DMS79 (cell line): ENCODE measurements at places on chromosomes 16 and 17.

DNA sequence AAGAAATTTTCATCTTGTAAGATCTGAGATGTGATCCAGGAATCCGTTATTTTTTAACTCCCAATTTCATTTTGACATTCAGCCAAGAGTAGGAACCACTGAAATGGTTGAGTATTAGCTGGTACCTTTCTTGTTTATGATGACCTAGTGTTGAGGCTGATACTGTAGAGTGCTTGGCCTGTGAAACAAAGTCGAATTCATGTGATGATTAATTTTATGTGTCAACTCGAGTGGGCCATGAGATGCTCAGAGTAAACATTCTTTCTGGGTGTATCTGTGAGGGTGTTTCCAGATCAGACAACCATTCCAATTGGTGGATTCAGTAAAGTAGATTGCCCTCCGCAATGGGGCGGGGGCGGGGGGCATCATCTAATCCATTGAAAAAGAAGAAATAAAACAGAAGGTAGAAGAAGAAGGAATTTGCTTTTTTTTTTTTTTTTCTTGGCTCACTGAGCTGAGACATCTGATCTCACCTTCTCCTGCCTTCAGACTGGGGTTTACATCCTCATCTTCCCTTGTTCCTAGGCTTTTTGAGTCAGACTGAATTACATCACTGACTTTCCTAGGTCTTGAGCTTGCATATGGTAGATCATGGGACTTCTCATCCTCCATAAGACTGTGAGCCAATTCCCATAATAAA is 264.6 kb upstream of the KCNJ16 start:
- DNase-seq, result no peak

- DNase-seq, result no peak
Observed at GRCh38 chr17:14845591-14846281, 419.4 kb downstream of the PMP22 start.

GRCh38 chr17:27506348-27507218 is 50.3 kb downstream of the KSR1 start:
- no peak for DNase-seq

DNA sequence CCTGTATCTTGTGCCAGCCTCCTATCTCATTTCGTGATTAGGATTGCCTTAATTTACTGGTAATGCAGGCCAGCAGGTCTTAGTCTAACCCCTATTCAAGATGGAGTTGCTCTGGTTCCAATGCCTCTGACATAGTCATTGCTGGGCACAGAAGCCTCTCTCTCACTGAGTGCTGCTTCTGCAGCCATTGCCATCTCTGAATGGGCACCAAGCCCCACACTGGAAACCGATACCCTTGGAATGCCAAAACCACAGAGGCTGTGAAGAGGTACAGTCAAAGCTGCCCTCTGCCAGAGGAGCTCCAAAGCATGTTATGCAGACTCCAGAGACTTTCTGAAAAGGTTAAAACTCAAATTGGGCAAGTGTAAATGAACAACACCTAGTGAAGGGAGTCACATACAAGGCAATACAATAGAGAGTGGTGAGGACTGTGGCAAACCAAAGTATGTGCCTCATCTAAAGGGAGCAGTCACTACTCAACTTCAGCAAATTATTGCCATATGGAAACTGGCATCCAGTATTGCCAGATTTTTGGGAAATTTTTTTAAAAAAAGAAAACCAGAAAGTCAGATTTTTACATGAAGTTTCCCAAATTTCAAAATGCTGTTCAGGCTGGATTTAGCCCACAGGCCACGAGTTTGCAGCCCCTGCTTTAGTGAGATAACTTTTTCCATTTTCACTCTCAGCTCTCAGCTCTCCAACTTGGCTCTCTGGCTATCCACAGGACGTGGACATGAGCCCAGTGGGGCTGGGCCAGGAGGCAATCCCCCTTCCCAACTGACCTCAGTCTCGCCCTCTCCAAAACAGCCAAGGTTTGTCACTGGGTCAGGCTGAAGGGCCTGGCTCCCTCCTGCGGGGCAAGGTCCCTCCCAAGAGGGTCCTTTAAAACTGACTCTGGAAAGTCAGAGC is 2.1 kb upstream of the MMP2 start:
- DNase-seq, result no peak

DNA sequence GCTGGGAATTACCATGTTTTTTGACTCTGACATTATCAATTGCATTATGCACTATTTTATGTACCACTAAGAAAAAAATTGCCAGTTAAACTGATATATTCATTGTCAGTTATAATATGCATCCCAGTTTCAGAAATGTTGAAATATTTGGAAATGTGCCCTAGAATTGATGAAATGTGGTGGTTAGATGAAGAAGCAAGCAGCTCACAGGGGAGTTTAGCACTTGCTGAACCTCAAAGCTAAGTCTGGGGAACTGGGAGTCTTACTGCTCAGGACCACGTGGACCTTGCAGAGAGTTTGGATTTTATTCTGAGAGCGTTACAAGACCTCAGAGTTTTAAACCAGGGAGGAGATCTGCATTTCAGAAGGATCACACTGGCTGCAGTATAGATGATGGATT is 67.9 kb downstream of the TNRC6C start:
- no peak for DNase-seq

- no peak for DNase-seq
Observed at GRCh38 chr17:74089869-74090464, 113.5 kb upstream of the RPL38 start.

GRCh38 chr16:8665529-8665928 is 8.9 kb upstream of the ABAT start:
- no peak for DNase-seq

DNA sequence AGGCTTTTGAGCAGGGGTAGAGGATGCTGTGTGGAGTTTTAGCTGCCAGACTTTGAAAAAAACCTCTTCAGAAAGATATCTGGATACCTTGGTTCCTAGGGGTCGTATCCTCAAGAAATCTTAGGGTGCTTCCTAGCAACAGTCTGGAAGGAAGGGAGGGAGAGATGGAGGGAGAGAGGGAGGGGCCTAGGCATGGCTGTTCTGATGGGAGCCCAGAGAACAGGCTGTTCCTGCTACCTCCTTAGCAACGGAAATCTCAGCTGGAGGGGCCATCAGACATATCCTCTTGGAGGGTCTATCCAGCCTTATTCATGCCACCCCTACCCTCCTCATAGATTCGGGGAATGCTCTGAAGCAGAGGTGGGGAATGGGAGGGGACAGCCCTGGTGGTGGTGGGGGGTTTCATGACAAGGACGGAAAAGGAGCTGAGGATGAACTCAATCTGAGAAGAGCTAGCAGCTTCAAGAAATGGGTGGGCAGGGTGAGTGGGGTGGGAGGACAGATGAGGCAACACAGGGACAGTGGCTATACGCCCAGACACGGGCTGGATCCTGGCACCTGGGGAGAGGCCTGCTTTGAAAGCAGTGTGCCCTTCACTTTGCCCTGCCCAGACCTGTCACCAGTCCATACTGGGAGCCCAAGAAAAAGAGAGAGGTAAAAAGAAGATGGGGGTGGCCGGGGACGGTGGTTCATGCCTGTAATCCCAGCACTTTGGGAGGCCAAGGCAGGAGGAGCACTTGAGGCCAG is 2.9 kb upstream of the THRA start:
- no peak for DNase-seq

DNA sequence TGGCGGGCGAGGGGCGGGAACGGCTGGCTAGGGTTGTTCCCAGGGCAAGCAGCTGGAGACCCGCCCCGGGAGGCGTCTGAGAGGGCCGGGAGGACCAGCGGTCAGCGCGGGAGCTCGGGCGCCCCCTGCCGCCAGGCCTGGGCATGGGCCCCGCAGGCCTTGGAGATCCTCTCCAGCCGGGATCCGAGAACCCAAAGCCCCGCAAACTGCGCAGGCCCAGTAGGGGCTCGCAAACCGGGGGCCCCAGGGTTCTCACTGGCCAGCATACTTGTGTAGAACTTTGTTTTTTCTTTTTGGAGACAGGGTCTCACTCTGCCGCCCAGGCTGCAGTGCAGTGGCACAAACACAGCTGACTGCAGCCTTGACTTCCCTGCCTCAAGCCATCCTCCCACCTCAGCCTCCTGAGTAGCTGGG is 20.8 kb upstream of the ZNF423 start:
- no peak for DNase-seq

- no peak for DNase-seq
Observed at GRCh38 chr16:82638095-82638798, 11.5 kb downstream of the CDH13 start.

DNA sequence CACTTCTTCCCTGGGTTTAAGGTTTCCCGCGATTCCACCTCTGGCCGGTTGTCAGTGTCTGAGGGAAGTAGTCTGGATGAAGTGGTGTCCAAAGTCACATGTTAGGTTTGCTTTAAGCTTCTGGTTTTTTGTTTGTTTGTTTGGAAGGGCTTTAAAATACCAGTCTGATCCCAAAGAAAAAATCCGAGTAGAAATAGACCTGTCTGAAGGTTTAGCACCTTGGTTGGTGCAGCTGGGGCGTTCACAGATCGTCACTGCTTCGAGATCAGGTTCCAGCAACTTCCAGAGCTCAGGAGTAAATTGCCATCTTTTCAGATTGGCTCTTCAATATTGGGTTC is 567 bp downstream of the TMEM97 start:
- DNase-seq, result no peak

DNA sequence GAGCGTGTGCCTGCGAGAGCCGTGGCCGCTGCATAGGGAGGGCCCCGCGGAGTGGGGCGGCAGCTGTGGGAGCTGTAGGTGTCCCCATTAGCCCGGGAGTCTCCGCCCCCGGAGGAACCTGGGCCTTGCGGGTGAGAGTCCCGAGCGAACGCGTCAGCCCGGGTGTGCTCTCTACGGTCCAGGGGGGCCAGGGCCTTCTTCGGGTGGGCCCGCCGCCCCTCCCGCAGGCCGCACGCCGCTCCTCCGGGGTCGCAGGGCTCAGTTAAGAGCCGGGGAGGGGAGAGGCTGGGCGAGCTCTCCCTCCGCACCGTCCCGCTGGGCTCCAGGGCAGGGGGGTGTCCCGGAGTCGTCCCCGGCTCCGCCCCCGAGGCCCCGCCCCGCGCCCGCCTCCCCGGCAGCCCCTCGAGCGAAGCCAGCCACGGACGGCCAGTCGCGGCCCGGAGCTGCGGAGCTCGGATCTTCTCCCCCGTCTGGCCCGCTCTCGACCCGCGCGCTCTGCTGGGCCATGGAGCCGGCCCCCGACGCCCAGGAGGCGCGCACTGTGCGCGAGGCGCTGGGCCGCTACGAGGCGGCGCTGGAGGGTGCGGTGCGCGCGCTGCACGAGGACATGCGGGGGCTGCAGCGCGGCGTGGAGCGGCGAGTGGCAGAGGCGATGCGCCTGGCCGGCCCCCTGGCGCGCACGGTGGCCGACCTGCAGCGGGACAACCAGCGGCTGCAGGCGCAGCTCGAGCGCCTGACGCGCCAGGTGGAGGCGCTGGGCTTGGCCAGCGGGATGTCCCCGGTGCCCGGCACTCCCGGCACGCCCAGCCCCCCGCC is at the start of gene SMTNL2:
Gene SMTNL2, plus strand, starts transcription at position 429 of the 816 bp plus-strand sequence. Its CDS starts 77 bp downstream, at position 506.
- DNase-seq, result no peak

- no peak for DNase-seq
Observed at GRCh38 chr16:68760671-68761275, 23.7 kb downstream of the CDH1 start.

DNA sequence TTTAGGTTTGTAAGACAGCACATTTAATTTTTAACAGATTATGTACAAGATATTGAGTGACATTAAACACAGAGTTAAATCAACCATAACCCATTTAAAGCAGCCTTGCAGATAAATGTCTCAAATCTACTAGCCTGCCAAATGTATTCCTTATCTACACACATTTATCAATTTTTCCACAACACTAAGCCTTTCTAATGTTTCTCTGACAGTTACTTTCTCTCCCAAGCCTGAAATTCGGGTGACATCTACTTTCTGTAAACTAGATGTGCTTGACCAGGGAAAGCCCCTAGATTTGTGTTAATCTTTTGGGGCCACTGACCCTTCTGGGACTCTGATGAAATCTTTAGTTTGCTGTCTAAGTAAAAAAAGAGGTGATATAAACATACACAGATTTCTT is 69.0 kb downstream of the CDH13 start:
- DNase-seq, result no peak

DNA sequence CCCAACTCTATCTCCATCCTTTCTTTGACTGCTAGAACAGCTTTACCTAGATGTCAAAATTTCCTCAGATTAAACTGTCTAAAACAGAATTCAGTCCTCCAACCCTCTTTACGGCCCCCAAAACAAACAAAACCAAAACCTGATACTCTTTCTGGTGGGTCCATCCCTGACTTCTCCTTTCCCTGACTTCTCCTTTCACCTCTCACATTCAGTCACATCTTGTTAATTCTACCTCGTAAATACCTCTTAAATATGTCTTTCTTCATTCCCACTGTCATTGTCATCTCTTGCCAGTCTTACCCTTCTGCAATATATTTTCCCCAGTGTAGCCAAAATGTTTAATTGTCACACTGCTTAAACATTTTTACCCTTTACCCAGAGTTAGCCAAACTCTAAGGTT is 4.6 kb downstream of the PPM1E start:
- DNase-seq, result no peak

GRCh38 chr16:66447491-66447890 is 20.4 kb downstream of the BEAN1 start:
- no peak for DNase-seq

- no peak for DNase-seq
Observed at GRCh38 chr16:50702725-50703124, 9.3 kb downstream of the NOD2 start.

DNA sequence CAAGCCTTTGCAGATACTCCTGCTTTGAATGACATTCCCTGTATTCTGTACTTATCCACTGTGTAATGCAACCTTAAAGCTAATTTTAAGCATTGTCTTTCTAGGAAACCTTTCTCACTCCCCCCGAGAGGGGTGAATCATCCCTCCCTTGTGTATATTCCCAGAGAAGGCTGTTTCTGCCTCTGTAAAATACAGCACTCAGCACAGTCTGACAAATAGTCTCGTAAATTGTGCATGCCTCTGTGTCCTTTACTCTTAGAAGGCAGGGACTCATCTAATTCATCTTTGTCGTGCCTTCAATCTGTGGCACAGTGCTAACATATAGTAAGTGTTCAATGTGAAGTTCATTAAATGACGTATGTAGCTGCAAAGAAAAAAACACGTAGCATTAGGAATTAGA is 200.7 kb downstream of the CA10 start:
- no peak for DNase-seq

DNA sequence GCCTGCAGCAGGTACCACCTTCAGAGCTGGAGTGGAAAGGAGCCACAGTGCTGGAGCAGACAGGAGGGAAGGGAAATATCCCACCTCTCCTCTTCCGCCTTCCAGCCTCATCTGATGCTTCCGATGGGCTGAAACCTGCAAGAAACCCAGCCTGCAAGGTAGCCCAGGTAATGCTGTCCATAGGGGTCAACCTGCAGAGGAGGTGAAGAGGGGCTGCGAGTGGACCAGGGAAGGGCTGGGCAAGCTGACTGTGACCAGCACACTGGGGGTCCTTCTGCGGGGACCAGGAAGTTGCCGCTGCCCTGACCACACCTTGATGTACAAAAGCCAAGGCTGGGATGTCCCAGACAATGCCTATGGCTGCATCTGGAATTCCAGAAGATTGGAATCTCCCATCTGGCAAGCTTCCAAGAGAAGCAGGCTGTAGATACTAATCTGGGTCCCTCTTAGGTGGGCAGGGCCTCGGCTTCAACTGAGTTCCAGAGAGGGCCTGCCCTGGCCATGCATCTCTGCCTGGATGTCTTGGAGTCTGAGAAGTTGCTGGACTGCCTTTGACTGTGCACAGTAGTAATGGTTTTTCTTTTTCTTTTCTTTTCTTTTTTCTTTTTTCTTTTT is 5.8 kb downstream of the FOXL1 start:
- DNase-seq, result no peak
